SW 1271 (cell line): ENCODE measurements at places on chromosomes 2 and 18.

DNA sequence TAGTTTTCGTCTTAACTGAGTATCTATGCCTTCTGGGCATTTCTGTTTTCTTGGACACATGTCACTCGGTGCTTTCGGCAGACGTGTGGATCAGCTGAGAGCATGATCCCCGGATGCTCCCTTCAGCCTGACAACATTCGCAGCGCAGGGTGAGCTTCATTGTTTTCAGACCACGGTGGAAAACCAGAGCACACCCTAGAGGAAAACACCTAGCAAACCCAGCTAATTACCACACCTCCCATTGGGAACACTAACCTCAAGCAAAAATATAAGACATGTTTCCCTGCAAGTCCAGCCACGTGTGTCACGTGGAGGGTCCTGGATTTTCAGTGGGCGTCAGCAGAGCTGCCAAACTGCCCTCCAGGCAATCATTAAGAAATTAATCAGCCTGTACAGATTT is 31.0 kb downstream of the ANKRD29 start:
- no peak for DNase-seq

- no peak for DNase-seq
Observed at GRCh38 chr2:231709636-231709980, 1.3 kb downstream of the PTMA start.

DNA sequence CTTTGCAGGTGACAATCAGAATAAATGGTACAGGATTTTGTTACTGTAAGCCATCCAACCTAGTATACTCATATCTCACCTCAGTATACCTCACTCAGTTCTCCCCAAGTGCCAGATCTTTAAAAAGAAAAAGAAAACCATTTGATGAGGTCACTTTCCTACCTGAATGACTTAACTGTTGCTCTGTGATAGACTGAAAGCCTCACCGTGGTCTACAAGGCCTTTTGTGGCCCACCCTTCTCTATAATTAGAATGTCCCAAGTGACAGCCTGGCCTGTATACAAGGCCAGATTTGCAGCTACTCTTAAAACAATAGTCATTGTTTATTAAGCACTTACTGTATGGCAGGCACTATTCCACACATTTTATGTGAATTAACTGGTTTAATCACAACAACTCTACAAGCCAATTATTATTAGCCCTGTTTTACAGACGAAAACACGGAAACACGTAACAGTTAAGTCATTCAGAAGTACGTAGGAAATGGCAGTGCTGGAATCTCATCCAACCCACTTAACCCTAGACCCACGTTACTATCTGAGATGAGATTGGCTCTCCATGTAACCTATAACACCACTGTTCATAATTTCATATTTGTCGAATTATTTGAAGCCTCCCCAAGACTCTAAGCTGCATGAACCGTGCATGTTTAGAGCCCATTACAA is 28.3 kb downstream of the PKP4 start:
- no peak for DNase-seq

GRCh38 chr2:171531291-171531690 is 9.0 kb downstream of the CYBRD1 start:
- DNase-seq = no peak

DNA sequence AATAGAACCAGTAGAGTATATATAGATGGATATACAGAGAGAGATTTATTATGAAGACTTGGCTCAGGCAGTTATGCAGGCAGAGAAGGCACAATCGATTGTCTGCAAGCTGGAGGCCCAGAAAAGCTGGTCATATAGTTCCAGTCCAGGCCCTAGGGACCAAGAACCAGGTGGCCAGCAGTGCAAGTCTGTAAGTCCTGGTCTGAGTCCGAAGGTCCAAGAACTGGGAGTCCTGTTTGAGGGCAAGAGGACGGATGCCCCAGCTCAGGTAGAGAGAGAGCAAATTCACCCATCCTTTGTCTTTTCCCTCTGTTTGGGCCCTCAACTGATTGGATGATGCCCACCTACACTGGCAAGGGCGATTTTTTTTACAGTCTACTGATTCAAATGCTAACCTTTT is 164.6 kb downstream of the CAMKMT start:
- DNase-seq = no peak

- DNase-seq = no peak
Observed at GRCh38 chr2:102117472-102117858, 25.1 kb upstream of the IL1R1 start.

GRCh38 chr18:58105888-58106260 is 61.8 kb downstream of the NEDD4L start:
- no peak for DNase-seq

- DNase-seq = no peak
Observed at GRCh38 chr2:135803278-135803677, 33.7 kb downstream of the LCT start.

DNA sequence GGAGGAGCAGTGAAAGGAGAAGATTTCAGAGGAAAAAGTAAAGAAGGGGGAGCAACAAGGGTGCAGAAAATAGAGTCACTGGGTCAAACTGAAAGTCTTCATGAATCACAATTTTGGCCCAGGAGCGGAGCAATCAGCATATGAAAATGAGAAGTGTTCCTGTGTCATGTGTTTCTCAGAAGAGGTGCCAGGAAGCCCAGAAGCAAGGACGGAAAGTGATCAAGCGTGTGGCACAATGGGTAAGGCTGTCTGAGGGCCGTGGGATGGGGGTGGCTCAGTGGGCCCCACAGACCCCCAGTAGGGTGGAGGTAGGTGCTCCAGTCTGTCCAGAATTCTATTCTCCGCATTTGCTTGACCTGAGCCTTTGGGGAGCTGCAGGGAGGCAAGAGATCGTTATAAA is 44.2 kb downstream of the SP140 start:
- no peak for DNase-seq

DNA sequence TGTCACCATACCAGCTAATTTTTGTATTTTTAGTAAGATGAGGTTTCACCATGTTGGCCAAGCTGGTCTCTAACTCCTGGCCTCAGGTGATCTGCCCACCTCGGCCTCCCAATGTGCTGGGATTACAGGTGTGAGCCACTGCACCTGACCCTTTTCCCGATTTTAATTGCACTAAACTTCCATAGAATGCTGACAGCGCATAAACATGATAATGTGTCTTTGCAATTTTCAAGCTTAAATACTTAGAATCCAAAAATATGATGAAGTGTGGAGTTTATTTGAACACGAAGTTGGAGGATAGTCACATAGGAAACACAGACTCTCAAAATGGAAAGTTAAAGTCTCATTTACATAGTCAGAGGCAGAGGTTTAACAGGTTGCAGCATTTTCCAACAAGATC is 138.6 kb downstream of the TPO start:
- DNase-seq = no peak

DNA sequence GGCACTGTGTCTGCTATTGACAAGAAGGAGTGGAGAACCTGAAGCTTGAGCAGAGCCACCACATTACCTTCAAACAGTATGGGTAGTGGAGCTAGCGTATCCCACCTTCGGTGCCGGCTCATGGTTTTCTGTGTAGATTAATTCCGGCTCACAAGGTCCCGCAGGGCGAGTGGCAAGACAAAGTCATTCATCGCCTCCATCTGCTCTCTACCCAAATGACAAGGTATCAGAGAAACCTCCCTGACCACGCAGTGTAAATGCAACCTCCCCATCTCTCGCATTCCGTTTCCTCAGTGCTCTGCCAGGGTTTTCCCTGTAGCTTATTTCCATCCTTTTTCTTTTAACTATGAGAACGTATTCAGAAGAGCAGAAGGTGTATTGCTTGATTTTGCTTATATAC is 79.8 kb downstream of the MAP4K4 start:
- DNase-seq = no peak

GRCh38 chr2:9750224-9751215 is 92.8 kb upstream of the TAF1B start:
- no peak for DNase-seq

DNA sequence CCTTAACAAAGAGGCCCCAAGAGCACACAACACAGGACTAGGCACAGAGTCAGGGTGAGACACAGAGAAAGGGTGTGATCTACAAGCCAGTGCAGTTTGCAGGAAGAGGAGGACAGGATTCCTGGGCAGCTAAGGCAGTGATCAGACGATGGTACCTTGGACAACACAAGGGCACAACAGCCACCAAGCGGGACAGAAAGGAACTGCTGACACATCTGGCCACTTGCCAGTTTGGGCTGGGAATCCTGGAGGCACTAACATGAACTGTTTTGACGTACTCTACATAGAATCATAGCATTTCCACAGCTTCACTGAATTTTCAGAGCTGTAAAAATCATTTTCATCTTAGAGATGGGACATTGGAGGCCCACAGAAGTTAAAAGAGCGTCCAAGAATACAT is 221.5 kb upstream of the SLC35G4 start:
- no peak for DNase-seq

DNA sequence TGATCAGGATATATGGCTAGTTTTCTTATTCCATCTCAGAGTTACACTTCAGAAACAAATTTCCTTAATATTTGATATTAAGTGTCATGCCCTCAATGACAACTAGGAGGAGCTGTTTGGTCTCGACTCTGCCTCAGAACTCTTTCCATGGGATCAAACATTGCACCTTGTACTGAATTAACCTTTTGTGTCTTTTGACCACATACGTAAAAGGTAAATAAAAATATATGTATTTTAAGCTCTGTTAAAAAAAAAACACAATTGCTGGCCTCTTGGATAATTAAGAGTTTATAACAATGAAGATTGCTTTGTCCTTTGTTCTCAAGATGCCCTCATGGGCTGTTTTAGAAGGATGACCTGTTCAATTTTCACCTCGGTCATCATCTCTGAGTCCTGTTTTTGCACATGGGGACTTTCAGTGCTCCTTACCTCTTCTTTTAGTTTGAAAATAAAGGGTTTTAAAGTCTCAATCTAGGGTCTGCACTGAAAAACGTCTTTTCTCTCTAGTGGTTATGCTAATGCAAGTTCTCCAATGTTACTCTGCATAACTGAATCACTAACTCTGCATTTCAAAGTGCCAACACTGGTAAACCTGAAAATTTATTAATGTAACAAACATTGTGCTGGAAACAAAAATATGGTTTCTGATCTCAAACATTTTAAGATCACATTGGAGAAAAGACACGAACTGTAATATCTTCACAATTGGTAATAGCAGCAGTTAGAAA is 18.8 kb upstream of the FN1 start:
- no peak for DNase-seq

- no peak for DNase-seq
Observed at GRCh38 chr2:170523506-170523905, 191.6 kb upstream of the SP5 start.

- no peak for DNase-seq
Observed at GRCh38 chr2:228802181-228803071, 468.7 kb downstream of the PID1 start.

GRCh38 chr2:193690572-193690971 is 1495.8 kb upstream of the TMEFF2 start:
- DNase-seq = no peak

GRCh38 chr2:71884303-71885042 is 263.2 kb downstream of the CYP26B1 start:
- DNase-seq = no peak

DNA sequence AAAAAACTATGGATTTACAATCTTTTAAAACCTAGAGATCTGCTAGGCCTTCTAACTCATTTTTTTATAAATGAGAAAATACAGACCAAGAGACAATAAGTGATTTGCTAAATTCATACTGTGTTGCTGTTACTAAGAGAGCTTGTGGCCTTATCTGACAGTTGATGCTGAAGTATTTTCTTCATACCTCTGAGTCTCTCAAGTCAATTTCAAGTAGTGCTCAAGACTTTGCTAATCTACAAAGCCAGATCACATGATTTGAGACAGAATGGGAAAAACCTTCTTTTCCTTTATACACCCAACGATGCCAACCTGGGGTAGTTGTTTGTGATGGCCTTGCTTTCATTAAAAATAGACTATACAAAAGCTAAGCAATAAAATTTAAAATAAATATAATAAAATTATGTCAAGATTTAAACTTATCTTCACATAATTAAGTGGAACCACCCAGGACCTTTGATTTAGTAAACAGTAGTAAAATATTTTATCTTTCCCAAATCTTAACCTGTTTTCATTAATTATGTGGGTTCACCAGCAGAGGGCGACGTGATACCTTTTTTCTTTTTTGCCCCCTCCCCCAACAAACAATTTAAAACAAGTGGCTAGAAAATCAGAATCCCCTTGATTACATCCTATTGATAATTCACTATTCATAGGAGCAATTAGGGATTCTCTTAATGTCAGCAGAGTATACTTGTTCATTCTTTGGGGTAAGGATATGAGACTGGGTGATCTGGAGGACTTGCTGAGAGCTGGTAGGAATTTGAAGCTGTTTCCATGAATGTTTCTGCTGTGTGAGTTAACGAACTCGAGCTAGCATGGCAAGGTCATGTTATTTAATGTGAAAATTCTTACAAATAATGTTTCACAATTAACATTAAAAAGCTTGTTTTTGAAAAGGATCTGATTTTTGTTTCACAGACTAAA is 49.6 kb upstream of the SLC5A7 start:
- DNase-seq = peak; percentile 25

DNA sequence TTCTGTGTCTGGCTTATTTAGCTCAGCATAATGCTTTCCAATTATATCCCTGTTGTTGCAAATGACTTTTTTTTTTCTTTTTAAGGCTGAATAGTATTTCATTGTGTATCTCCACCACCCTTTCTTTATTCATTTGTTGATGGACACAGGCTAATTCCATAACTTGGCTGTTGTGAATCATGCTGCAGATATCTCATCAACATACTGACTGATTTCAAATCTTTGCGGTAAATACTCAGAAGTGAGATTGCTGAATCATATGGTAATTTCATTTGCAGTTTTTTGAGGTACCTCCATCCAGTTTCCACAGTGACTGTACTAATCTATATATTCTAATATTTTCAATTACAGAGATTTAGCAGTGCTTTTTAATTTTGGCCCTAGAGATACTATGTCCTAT is 266.2 kb downstream of the TMX3 start:
- no peak for DNase-seq

DNA sequence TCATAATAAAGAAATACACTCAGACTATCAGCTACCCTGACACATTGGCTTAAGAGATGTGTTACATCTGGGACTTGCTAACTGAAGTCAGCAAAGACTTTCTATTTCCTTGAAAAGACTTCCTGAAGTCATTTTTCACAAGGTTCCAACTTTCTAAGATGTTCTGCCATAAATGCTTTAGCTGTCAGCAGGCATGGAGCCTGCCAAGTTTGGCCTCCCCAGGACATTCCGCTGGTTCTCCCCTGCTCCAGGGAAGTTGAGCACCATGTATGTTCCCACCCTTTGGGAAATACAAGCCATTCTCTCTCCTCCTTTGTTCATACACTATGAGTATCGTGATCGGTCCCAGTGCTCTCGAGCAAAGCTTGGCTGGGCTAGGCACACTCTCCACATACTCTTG is 202.7 kb upstream of the CCDC68 start:
- DNase-seq = no peak

GRCh38 chr18:47150029-47150823 is at the start of gene HDHD2:
HDHD2 (minus strand) TSS chr18:47150500; CDS start chr18:47136439, 14,061 bp downstream.
- DNase-seq = peak; percentile 63

GRCh38 chr2:201275990-201276389 is 15.7 kb downstream of the CASP8 start:
- DNase-seq = no peak
